ENCODE measurements at places on chromosomes 11 and 22.
A peak's percentile ranks its signal among the peaks of the same experiment; 100 is the strongest.

DNA sequence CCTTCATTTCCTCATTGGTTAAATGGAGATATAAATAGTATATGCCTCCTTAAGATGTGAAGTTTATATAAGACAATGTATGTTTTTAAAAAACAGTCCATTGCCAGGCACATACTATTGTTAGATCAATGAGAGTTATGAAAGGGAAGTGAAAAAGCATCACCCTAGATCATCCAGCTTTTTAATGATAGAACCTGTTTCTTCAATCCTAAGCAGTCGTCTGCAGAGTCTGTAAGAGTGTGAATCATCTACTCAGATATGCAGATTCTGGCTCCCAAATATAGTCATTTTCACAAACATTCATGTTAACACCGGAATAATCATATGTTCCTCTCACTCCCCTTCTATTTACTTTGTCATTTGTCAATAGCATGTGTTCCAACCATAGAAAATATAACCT, 65.3 kb upstream of the SLN start:
- no peak for DNase-seq

DNA sequence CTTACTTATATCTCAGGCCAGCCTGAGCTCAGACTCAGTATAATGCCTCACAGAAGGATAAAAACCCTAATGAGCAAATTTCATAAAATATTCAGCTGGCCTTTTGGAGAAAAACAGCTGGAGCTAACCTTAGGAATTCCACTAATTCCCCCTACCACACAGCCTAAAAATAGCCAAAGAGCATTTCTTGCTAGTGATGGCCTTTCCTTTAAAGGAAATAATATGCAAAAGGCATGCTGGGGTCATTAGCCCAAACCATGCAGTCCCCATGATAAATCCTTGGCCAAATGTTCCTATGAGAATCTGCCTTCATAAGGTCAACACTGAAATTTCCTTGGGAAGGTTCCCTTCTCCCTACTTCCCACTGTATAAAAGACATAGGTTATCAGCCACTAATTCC, 38.2 kb downstream of the SYTL2 start:
- no peak for DNase-seq

- DNase-seq = no peak
Observed at GRCh38 chr11:21861314-21861713, 331.6 kb upstream of the ANO5 start.

DNA sequence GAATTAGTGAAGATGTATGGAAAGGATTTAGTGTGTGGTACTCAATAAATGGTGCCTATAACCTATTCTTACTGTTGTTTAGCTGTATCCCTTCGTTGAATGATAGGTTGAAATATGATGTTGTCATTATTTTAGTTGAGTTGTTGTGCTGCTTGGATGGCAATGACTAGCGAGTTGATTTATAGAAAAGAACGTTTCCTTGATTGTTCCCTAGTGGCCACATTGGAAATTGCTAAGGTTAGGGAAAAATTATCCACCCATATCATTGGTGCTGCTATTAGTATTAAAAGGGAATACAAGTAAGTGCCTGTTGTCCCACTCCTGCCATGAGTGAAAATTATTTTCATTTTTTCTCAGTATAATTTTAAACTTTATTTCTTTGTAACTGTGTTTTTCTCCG, 14.5 kb downstream of the EMSY start:
- no peak for DNase-seq

GRCh38 chr11:135015966-135016365, 603.9 kb upstream of the B3GAT1 start:
- DNase-seq = no peak

DNA sequence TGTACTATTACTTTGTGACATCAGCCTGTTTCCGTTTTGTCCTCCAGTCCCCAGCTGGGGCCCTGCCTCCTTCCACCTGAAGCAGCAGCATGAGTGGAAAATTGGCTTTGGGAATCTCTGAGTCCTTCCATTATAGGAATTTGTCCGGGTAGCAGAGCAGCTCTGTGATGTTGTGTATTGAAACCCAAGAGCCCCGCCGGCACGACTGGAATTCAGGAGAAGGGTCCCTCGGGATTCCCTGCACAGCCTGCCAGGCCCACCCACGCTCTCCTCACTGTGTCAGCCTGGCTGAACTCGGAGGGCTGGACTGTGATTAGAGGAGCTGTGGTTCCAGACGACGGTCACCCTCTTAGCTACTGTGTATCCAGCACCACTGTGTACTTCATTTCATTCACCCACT, 18.8 kb upstream of the TSPAN18 start:
- no peak for DNase-seq

DNA sequence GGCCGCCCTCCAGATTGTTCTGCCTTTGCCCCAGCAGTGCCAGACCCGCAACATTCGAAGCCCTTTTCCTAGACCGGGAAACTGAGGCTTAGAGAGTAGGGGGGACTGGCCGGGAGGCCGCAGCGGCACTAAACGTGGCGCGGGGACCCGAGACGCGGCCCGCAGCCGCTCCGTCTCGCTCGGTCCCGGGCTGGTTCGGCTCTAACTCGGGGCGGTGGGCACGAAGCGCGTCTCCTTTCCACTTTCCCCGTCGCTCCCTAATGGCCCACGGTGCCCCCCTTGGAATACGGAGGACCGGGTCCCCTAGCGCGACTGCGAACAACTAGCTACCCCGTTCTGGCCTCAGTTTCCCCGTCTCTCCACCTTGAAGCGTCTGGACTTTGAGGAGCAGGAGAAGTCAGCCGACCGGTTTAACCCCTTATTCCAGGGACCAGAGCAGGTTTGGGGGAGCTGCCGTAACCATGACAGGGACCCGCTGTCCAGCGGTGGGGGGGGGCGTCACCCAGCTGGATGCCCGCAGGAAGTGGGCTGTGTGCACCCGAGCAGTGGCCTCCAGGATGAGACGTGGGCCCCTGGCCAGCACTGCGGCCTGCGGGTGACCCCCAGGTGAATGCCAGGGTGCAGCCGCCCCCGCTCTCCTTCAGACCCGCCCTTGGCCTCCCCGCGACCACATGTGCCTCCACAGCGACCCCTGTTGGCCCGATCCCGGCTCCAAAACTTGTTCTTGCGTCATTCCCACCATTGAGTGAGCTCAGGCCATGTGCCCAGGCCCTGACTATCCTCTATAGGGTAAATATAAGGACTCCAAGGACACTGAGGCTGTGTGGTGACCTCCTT, 1.1 kb downstream of the CDC42EP1 start:
- DNase-seq = peak; percentile 44

DNA sequence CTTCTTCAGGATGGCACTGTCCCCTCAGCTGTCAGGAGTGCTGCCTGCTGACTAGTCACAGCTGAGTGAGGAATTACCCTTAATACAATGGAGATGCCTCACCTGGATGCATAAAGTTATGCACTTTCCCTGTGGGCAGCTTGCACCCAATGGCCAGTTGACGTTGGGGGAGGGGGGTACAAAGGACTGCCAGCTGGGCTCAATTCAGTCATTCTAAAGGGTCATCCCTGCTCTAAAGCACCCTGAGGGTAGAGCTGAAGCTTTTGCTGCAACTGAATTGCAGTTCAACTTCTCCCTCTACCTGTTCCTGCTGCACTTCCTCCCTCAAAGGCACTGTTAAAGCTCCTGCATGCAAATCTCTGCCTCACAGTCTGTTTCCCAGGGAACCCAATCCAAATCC, 147.8 kb upstream of the SESN3 start:
- no peak for DNase-seq

GRCh38 chr11:129317571-129317970, 58.1 kb upstream of the BARX2 start:
- DNase-seq = peak; percentile 48

GRCh38 chr11:133271206-133271605, 261.1 kb downstream of the OPCML start:
- DNase-seq = no peak

DNA sequence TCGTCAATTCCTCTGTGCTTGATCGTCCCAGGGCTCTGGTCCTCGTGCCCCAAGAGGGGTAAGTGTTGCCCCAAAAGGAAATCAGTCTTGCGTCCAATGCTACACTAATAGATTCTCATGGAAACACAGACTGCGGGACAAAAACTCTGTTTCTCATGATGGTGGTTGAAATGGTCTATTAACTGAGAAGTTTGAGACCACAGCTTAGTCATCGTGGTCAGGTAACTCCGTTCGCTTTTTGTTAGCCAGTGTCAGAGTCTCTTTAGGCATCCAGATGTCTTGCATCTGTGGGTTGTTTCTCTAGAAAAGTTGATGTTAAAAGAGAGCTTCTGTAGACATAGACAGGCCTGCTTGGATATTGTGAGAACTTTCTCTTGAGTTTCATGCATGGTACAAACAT, 104.6 kb upstream of the SORL1-AS1 start:
- DNase-seq = peak; percentile 49

GRCh38 chr22:30026756-30027155, 53.5 kb upstream of the HORMAD2 start:
- no peak for DNase-seq

GRCh38 chr11:123654566-123655081, at the start of gene SCN3B:
TSS of gene SCN3B (minus strand) at chr11:123654624. CDS start at chr11:123653801, 823 bp downstream.
- DNase-seq = no peak

DNA sequence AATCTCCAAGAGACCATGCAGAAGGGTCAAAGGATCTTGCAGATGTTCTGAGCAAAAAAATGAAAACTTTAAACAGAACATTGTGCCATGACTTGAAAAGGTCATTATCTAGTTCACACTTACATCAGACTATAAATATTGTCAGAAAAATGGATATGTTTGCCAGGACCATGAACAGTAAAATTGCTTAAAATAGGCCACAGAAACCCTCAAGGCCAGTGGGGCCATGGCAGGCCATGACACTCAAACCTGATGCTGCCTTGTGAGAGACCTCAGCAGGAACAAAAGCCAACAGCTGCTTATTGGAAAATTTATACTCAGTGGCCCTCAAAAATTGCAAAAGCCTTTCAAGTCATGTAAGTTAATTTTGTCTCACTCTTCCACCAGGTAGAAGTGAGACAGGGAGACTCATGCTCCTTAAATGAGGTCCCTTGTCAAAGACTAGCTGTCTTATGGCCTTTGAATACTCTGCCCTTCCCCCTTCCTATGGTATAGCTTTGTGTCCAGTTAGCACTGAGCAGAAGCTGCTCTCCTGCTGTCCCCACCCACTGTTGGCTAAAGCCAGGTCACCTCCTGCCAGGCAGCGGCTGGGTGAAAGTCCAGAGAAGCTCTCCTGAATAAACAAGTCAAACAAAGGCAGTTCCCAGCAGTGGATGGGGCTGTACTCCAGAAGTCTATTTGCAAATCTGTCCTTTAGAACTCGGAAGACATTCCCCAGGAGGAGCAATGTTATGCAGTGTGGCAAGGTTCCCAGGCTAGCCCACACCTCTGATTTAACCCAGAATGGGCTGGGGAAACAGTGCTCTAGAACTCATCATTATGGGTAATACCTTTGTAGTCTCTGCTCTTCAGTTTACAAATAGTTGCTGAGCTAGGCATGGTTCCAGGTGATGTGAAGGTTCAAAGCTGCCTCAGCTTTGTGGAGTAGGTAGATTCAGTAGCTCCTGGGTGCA, 21.4 kb downstream of the ADM start:
- no peak for DNase-seq

DNA sequence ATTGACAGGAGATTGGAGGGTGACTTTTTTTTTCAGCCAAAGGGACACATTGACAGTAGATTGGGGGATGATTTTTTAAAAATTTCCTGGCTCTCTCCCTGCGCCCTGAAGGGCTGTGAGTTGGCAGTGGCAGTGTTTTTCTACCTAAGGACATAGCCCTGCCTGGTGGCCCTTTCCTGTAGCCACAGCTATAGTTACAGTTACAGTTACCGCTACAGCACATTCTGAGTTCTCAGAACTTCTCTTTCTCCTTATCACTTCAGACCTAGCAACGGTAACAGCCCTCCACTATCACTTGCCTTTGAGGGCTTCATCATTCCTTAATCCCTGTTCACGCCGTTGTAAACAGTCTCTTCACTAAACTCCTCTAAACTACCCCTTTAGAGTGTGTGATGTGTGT, 684 bp downstream of the MRGPRX2 start:
- DNase-seq = no peak

GRCh38 chr11:36352922-36353321, 56.8 kb downstream of the PRR5L start:
- no peak for DNase-seq

GRCh38 chr11:62961017-62961570, 23.7 kb downstream of the SLC22A6 start:
- DNase-seq = no peak

GRCh38 chr11:30811226-30811755, 225.1 kb upstream of the MPPED2 start:
- no peak for DNase-seq

DNA sequence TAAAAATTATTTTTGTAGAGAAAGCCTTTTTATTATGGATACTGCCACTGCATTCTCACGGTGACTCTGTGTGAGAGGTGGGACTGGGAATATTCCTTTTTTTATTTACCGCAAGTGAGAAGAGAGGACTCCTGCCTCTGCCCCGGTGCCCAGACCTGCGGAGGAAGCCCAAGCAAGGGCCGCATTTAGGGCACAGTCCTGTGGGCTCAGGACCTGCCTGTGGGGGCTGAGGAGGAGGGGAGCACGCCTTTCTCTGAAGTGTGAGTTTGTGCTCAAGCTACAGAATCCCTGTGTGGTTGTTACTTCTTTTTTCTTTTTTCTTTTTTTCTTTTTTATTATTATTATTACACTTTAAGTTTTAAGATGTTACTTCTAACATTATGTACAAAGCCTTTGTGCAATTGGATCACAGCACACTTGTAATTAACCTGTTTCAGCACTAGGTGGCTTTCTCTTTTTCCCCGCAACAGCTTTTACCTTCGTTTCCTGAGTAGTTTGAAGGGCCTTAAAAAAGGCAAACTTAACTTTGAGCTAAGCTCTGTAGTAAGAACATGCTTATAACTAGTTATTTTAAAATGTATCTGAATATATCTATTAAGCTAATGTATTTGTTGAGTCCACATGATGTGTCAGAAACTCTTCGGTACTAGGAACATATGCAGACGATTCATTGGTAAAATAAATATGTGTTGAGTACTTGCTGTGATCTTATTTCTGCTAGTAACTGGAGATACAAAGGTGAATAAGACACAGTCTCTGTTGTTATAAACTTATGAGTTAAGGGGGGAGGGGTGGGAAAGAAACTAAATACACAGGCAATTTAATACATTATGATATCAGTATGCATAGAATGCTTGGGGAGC, 18.3 kb downstream of the AMOTL1 start:
- peak; percentile 42 for DNase-seq

DNA sequence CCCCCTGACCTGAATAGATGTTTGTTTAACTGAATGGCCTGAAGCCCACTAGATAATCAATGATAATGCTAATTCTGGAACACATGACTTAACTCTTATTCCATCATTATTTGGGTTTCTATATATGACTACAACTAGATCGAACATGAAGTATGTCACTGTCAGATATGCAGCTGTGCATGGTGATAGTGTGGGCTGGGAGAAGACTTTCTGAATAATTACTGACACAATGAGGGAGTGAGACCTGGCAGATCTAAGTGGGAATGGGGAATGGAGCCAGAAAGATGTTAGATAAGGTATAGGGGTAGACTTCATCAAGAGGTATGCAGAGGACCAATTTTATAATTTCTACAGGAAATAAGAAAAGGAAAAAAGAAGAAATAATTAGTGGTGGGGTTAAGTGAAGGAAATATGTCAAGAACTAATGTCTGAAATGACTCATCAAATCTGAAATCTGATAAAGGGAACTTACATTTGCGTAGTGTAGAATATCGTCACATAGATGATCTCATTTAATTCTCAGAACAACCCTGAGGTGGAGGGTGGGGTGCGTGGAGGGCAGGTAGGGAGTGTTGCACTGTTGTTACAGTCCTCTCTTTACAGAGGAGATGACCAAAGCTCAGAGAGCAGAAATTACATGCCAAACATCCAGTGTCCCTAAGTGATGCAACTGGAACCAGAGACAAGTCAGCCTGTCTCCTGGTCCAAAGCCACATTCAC, 68.2 kb upstream of the EED start:
- peak; percentile 45 for DNase-seq

GRCh38 chr11:113528982-113529381, 53.8 kb upstream of the DRD2 start:
- no peak for DNase-seq

GRCh38 chr11:8922691-8923090, 10.1 kb downstream of the C11orf16 start:
- DNase-seq = no peak
